ENCODE measurements at places on chromosomes 4 and X. TPM values are rescaled to one million over a fixed set of nuclear protein-coding genes. Genes with fewer than 3 reads are reported as not detected.

GYG2 gene
- 0.66 TPM for total RNA-seq

ADD1 gene
- total RNA-seq, result 212 TPM

SHISA3 gene
- 8.1 TPM for total RNA-seq

LRCH2 gene
- 1.0 TPM for total RNA-seq

VCX gene
- not detected for total RNA-seq

NRK gene
- 2.7 TPM for total RNA-seq

CCSER1 gene
- total RNA-seq, result 13.2 TPM

VMA21 gene
- total RNA-seq, result 26.0 TPM

PPEF1 gene
- total RNA-seq, result 0.58 TPM

NAP1L5 gene
- total RNA-seq, result 3.5 TPM

DNA sequence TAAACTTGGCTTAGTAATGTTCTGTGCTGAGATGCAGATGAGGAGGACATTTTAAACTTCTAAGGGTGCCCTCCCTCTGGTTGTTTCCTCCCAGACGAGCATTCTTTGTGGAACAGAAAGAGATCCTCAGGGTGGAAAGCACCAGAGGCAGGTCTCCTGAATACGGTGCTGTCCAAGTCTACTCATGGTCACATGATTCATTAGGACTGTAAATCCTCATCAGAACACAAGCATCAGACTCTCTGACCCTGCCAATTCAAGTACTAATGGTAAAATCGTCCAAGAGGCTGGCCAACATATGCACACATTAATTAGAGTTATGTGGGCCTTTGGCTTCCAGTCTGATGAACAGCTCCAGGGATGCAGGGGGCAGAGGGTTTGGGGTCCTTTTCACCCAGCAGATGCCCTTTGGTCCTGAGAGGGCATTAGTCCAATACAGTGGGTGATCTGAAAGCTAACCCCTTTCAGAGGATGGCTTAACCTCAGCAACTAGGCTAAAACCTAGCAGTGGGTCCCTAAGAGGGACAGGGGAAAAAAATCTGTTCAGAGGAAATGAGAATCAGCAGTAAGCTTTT, 18.2 kb downstream of the HAND2 start:
- no peak for DNase-seq

GRCh38 chrX:149949743-149950436, 11.6 kb upstream of the EOLA2 start:
- DNase-seq, result no peak

- no peak for DNase-seq
Observed at GRCh38 chr4:82733636-82734035, 65.0 kb downstream of the SCD5 start.

DNA sequence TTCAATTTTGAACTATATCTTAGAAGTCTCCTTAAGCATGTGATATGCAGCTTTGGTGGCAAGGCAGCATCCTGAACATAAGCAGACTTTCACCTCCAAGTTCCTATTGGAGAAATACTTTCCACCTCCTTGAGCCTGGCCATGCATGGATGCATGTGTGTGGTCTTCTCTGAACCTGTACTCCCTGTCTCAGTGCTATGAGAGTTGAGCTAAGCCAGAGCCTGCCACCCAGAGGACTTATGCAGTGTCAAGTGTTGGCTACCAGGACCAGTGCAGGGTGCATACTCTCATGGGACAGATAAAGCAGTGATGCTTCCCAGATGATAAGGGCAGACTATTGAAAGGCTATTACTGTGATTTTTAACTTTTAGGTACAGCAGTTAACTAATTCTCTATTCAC, 105.6 kb downstream of the TSPAN7 start:
- DNase-seq, result no peak

DNA sequence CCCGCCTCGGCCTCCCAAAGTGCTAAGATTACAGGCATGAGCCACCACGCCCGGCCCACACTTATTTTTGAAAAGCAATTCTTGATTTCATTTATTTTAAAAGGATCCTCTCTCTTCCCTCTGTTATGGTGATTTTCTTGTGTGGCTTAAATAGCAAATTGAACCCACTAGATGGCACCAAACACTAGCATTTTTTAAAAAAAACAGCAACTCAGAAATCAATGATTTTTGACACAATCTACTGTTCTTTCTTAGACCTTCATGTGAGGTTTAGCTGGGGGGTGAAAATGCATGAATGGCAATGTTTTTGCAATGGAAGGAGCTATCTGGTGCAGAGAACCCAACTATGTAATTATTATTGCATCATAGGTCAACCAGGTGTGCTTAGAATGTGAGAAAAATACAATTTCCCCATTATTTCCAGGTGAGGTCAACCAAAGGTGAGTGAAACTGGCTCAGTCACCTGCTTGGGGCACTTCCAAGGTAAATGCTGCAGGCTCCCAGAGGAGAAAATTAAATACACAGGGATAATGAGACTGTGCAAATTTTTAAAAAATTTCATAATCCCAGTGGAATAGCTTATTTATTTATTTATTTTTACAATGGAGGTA, 226.7 kb upstream of the PRKX start:
- DNase-seq, result no peak

- no peak for DNase-seq
Observed at GRCh38 chr4:16353165-16353564, 126.9 kb upstream of the TAPT1 start.

DNA sequence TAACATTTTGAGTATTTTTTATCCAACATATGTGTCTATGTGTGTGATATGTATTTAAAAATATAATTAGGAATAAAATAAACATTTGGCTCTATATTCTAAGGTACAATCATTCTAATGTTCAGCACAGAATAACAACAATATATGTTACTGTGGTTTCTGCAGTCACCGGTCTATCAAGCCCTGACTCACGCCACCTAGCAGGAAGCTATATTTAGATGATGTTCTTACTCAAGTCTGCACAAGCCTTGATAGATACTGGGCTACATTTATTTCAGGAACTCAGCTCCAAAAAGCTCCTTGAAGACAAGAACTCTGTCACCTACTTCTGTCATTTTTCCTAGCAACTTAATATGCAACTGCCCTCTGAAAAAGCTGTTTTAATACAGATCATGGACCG, 152.0 kb upstream of the FTHL17 start:
- DNase-seq, result no peak

DNA sequence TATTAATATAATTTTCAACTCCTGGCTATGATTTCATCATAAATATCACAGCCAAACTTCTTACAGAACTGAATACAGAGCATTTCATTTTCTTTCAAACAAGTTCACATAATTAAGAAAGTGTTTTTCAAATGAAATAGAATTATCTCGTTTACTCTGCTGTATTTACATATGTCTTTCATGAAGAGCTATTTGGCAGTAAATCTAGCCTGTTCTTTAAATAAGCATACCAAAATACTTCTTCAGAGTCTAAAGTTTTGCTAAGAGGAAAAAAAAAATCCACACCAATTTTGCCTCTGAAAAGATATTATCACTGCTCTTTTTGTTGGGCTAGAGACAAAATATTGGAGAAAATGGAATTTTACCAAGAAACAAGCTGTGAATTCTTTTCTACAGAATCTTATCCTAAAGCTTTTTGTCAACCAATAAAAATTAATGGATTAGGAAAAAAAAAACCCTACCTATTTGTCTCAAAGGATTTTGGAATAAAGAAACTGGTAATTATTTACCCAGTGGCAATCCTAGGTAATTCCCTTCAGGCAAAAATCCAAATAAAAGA, 287.9 kb upstream of the NR3C2 start:
- no peak for DNase-seq

GRCh38 chr4:5996641-5997040, 21.6 kb downstream of the C4orf50 start:
- DNase-seq, result no peak

GRCh38 chr4:170522427-170522970, 432.7 kb upstream of the AADAT start:
- peak; percentile 20 for DNase-seq

DNA sequence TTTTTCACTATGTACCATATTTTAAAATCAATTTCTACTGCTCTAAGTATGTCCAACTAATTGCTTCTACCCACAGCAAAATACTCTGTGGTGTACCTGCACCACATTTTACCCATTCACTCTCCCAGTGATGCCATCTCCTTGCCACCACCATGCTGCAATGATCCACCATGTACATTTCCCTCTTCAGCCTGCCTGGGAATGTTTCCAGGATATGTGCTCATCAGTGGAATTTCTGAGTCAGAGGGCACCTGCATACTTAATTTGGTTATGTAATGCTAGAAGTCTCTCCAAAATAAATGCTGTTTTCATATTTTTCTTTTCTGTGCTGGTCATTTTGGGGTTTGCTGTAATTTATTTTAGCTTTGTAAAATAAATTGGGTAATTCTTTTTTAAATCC, 33.2 kb upstream of the OCIAD2 start:
- no peak for DNase-seq

GRCh38 chr4:89741768-89742167, 95.2 kb downstream of the SNCA start:
- DNase-seq, result no peak

- DNase-seq, result no peak
Observed at GRCh38 chr4:169205075-169205743, 65.5 kb downstream of the SH3RF1 start.

- DNase-seq, result no peak
Observed at GRCh38 chrX:100417681-100418080, 7.6 kb upstream of the PCDH19 start.

DNA sequence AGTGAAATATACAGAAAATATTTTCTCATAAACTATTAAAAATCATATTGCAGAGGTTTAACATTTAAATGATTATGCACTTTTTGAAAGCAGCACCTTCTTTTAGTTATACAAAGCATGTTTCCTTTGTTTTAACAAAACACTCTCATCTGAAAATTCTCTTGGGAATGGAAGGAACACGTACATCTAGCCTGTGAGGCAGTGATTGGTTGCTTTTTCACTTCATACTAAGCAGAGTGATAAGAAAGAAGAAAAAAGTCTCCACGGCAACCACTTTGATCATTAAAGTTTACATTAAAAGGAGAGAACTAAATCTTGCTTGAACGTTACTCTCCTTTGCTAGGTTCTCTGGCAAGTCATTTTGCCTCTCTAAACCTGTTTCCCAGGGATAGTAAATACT, 41.7 kb upstream of the H2AZ1 start:
- DNase-seq, result no peak

- DNase-seq, result no peak
Observed at GRCh38 chr4:100206850-100207249, 16.6 kb upstream of the DDIT4L start.

DNA sequence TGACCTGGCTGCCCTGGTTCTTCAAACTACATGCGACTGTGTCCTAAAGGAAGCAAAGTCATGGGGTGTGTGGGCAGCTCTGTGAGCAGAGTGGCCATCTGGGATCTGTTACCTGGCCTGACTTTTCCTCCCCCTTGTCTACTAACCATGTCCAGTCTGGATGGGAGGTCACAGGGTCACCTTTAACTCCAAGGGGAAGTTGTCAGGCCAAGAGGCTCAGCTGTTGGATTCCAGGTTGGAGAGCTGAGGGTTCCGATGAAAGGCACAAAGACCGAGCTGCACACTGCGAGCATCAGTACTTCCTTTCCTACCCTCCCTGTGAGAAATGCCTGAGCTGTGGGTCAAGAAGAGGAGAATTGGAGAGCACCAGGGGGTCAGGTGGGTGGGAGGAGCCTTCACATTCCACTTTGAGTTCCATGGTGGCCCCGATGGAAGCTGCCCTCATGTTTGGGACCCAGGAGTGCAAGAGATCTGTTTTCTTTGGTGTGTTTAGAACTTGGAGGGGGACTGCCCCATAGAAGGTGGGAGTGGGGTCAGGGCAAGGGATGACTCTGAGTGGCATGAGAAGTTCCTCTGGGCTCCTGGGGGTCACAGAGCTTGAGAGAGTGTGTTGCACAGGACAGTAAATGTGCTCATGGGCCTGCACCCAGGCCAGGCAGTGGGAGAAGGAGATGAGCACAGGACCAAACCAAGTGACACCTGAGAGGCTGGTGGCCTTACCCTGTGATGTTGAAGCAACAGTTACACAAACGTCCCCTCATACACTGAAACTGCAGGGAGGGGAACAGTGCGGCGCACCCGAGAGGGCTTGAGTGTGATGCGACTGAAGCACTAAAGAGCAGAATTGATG, 36.2 kb downstream of the RGS12 start:
- no peak for DNase-seq

- DNase-seq, result no peak
Observed at GRCh38 chr4:8817096-8817812, 54.4 kb downstream of the HMX1 start.

- no peak for DNase-seq
Observed at GRCh38 chrX:123408821-123409737, 225.0 kb downstream of the GRIA3 start.

- DNase-seq, result no peak
Observed at GRCh38 chr4:8607603-8608481, 15.3 kb downstream of the CPZ start.

DNA sequence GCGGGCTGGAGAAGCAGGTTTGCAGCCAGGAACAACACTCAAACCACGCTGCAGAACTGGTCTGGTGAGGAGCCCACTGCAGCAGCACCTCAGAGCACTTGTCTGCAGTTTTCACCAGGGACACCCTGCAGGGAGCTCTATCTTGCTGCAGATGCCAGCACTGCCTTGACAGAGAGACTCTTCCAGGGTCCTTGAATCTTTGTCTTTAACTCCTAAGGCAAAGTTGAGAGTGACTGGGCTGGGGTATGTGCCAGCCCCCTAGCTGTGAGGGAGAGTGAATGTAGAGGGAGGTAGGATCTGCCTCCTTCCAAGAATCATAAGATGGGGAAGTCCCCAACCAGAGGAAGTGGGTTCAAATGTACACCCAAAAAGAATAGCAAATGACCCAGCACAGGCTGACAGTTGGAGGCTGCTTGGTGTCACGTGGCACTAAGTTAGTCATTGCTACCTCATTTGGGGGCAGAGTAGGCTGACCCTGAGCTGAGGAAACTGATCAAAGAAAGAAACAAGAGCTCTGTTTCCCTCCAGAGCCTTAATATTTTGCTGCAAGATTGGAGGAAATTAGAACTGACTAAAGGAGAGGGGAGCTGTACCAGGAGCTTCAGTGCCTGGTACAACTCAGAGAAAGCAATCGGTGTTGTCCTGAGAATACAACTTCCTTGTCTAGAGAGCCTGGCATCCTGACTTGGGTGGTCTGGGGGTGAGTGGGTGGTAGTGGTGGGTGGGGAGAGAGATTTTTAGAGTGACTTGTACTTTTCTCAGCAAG, 28.2 kb upstream of the HUWE1 start:
- no peak for DNase-seq

- no peak for DNase-seq
Observed at GRCh38 chr4:147735413-147736301, 3.8 kb downstream of the ARHGAP10 start.

DNA sequence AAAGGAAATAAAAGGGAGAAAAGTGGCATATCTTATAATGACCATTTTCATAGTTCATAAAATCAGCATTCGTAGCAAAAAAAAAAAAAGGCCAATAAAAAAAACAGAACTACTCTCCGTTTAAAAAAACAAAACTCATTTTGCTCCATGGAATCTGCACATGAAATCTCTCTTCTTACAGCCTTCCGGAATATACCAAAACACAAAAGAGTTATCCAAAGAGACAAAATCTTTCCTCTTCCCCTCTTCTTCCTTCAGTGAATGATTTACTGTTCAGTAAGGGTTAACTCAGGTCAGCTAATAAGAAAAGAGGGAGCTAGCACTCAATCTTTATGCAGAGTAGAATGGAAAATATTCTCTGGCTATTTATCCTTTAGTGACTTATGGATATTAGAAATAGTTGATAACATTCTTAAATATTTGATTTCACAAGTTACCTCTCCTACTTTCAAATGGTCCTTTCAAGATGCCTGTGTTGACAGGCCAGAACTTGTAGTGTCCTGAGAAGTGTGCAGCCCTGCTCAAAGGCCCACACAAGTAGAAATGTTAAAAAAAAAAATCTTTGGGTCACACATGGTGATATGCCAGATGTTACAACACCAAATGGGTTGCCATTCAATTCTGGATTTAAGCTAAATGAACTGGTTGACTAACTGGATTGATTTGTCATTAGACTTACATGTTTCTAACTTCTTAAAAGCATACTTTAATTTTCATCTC, 42.1 kb downstream of the PDGFC start:
- no peak for DNase-seq

- DNase-seq, result no peak
Observed at GRCh38 chrX:41692162-41692749, 3.5 kb downstream of the GPR34 start.

Measured in left ventricle myocardium inferior (tissue), 1 donor.